ENCODE measurements at places on chromosomes 1 and 21.

DNA sequence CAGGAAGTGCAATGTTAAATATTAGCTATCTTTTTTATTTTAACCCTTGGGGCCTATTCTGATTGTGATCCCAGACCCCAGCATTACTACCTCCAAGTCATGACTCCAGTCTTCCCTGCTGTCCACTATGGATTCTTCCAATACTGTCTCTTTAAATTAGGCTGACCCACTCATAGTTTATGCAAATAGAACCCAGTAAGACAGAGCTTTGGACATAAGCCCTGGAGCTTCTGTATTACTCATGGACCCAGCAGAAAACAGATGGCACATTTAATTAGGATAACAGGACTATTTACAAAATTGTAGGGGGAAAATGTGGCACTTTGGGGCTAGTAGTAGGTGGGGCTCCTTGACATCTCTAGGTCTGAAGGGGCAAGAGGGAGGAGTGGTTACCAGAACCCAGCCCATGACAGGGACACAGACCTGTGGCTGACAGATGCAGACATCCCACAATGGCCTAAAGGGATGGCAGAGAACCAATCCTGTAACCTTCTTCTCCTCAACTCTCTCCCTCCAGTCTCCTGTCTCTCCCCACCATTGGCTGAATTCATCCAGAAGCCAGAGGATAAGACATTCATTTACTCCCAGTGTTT, 233.5 kb downstream of the OMA1 start:
- DNase-seq: no peak

DNA sequence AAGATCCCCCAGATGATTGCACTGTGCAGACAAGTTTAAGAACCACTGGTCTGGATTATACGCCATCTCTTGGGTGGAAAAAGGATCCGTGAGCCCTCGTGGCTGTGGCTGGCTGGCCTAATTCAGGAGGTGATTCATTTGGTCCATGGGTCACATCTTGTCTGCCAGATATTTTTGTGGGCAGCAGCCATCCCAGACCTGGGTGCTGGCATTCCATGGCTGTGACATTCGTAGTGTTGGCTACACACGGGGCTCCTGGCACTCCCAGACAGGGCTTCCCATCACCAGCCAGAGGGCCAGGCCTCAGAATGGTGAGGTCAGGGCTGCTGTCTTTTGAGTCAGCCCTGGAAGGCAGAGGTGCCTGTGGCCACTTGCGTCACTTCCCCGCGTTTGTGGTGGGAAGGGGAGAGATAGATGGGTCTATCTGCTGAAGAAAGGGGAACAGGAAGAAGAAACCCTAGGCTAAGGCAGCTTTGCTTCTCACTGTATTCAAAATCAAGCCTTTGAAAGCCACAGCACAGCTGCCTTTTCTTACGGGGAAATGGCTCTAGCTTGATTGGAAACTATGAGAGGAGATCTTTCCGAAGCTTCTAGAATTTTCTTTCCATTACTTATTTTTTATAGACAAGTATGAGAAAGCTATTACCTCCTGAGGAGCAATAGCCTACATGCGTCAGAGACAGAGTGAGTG, 32.4 kb downstream of the EIF2D start:
- peak; percentile 78 for DNase-seq

DNA sequence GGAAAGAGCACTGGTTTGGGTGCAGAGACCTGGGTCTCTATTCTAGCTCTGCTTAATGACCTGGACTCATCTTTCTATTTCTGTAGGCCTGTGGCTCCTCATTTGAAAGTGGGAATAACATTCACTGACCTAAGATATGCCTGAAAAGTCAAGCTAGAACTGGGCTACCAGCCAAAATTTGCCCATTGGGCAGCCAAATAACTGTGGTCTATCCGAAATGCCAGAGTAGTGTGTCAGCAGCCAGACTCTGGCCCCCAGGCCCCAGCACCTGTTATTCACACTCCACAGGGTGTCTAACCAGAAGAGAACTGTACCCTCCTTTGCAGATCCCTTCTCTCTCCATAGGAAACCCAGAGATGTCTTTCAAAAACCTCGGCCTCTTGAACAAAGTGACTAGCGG, 12.6 kb downstream of the DAB1 start:
- DNase-seq: no peak

DNA sequence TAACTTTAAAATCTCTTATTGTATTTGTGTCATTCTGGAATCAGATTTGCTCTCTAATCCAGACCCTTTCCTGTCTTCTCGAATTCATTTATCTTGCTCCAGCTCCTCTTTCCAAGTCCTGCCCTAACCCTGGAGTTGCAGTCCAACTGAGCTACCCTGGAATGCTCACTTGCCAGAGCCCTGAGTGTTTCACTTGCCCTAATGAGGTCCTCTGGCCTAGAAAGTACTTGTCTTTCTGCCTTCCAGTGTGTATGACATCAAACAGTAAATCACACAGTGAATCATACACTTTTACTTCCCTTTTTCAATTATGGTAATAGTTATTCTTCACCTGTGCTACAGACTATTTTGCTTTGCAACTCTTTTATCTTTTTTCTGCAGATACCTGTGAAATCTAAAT, 96.9 kb downstream of the NEK7 start:
- DNase-seq: no peak

- no peak for DNase-seq
Observed at GRCh38 chr1:165408518-165408917, 36.4 kb downstream of the RXRG start.

- no peak for DNase-seq
Observed at GRCh38 chr1:235067396-235068157, 61.1 kb downstream of the TOMM20 start.

GRCh38 chr1:208511242-208511860, 267.2 kb upstream of the PLXNA2 start:
- no peak for DNase-seq

- DNase-seq: no peak
Observed at GRCh38 chr1:230572121-230573105, 69.9 kb upstream of the COG2 start.

GRCh38 chr1:43554444-43554992, 23.8 kb downstream of the PTPRF start:
- DNase-seq: no peak

DNA sequence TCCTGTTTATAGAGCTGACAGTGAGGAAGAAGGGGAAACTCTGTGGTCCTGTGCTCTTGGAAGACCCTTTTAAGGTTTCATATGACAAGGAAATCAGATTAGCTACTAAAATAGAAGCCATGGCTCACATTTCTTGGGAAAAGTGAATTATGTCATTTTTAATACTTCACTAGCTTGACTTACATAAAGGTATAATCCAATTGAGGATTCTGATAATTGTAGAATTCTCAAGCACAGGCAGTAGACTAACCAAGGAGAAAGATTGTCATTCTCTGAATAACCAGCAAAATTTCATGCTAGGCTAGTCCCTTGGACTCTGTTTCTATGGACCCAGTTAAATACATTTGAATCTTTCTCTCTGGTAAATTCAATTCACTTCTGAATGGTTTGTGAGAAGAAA, 613.0 kb upstream of the BEND5 start:
- DNase-seq: no peak

GRCh38 chr1:229046251-229046853, 224.6 kb upstream of the RAB4A start:
- no peak for DNase-seq

- DNase-seq: no peak
Observed at GRCh38 chr1:245571815-245572294, 417.1 kb downstream of the KIF26B start.

- DNase-seq: no peak
Observed at GRCh38 chr1:6872573-6873261, 87.5 kb downstream of the CAMTA1 start.

DNA sequence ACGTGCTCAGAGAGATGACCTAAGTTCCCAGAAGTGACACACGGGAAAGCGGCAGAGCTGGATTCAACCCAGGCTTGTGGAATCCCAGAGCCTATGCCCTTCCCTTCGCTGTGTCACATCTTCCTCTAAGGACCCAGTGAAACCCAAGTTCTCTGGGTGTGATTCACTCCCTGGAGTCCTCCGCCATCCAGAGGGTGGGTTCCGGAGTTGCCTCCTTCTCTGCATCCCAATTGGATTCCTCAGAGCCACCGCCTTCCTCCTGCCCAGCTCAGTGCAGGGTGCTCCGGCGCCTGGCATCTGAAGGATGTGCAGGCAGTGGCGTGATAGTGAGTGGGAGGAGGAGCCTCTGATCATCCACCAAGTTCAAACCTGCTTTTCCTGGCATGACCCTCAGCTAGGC, 20.7 kb upstream of the RCC2 start:
- no peak for DNase-seq

GRCh38 chr1:63248216-63248615, 74.2 kb upstream of the FOXD3 start:
- no peak for DNase-seq

DNA sequence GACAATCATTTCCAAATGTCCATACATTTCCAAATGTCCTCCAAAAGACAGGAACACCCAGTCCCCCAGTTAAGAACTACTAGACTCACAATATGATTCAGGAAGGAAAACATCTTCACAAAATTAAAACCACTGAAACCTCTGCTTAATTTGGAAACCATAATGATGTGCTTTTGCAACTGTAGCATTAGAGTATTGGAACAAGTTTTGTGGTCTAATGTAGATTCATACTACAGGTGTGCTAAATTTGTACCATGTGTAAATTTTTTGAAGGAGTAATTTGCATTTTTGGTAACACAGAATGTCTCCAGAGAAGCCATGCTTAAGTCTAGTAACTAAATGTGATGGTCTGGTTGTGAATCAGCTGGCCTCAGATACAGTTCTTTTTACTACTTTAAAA, 129.6 kb downstream of the DPYD start:
- DNase-seq: no peak

DNA sequence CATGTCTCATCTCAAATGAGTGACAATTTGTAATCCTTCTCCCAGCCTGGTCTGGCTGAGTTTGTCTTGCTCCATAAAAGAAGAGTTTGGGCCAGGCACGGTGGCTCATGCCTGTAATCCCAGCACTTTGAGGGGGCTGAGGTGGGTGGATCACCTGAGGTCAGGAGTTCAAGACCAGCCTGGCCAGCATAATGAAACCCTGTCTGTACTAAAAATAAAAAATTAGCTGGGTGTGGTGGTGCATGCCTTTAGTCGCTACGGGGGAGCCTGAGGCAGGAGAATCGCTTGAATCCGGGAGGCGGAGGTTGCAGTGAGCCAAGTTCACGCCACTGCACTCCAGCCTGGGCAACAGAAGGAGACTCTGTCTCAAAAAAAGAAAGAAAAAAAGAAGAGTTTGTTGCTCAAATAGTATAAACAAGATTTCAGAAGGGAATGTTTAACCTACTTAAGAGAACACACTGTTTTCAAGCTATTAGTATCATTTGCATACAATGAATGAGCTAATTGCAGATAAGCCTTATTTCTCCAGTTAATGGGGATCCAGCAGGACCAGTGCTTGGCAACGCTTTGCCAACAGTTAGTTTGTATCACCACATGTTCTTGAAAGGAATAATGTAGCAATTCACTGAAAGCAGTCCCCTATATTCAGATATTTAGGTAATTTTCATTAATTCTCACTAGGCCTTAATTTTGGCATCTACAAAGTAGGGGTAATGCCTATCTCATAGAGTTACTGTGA, 15.9 kb downstream of the KLHDC7A start:
- DNase-seq: no peak

- no peak for DNase-seq
Observed at GRCh38 chr21:45538381-45539045, 3.7 kb downstream of the SLC19A1 start.

GRCh38 chr21:14267076-14267475, 51.1 kb downstream of the RBM11 start:
- no peak for DNase-seq

DNA sequence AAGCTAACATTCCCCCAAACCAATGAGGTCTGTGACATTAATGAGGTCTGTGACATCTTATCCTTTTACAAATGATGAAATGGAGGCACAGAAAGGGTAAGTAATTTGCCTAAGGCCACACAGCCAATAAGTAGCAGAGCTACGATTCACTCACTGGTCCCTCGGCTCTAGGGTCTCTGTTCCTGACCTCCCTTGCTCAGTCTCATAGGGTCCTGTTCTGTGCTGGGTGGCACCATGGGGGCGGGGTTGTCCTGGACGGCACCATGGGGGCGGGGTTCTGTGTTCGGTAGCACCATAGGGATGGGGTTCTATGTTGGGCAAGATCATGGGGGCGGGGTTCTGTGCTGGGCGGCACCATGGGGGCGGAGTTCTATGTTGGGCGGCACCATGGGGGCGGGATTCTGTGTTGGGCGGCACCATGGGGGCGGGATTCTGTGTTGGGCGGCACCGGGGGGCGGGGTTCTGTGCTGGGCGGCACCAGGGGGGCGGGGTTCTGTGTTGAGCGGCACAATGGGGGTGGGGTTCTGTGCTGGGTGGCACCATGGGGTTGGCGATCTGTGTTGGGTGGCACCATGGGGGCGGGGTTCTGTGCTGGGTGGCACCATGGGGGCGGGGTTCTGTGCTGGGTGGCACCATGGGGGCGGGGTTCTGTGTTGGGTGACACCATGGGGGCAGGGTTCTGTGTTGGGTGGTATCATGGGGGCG, 55.6 kb downstream of the CLSTN1 start:
- DNase-seq: peak; percentile 3

DNA sequence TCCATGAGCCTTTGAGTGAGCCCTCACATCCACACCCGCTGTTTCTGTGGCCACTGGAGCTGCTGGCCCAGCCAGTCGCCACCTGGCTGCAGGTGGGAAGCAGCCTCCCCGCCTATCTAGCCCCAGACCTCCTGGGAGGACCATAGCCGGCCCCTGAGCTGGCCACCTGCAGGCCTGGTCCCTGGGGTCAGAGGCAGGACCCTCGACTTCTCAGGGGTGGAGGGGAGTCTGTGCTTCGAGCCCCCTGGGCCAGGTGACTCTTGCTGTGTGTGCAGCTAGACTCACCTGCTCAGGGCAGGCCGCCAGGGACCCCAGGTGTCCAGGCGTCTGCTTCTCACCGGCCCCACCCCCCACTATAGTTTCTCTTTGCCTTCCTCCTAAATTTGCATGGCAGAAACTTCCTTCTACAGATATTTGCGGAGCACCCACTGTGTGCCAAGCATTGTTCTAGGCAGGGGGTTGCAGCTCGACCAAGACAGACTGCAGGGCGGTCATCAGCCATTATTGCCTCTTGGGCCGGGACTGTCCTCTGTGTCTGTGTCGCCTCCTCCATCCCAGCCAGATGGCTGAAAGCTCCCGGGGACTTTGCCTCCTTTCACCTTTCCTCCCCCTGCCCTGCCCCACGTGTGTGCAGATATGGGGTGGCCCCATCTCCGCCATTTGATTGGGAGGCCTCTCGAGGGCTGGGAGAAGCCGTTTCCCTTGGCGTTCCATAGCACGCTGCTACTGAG, 27.3 kb downstream of the SPSB1 start:
- DNase-seq: no peak

GRCh38 chr1:88296227-88296626, 387.8 kb upstream of the PKN2 start:
- no peak for DNase-seq

GRCh38 chr1:151510020-151510405, 1.2 kb upstream of the CGN start:
- DNase-seq: no peak

DNA sequence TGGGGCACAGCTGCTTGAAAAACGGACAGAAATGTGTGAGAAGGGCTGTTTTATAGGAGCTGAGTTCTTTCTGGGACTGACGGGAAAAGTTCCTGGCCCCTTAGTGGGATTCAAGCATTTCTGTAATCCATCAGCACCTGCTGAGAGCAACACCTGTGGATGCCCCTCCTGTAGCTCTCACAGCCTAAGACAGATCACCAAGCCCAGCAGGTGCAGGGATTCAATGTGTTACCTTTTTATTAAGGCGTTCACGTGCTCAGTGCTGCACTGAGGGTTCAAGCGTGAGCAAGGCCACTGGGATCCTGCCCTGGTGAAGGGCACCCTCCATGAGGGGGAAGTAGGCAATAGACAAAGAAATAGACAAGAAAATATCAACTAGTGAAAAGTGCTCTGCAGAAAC, 14.9 kb downstream of the OLFML2B start:
- DNase-seq: no peak
